ENCODE measurements at places on chromosomes 2 and 18.

DNA sequence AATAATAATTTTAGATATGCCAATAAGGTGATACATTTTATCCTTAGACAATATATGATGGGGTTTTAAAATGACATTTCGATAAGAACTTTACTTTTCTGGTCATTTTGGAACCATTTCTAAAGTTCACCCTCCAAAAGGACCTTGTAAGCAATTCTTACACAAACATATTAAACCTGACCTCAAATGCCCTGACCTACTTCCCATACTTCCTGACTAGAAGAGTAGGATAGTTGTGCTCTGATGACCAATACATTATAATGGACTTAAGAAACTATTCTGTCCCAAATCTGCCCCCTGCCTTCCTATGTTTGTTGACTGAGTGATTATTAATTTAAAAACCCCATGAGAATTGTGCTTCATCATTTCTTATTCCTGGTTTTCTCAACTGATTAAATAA lies 24.6 kb downstream of the GCA start:
- DNase-seq = no peak

DNA sequence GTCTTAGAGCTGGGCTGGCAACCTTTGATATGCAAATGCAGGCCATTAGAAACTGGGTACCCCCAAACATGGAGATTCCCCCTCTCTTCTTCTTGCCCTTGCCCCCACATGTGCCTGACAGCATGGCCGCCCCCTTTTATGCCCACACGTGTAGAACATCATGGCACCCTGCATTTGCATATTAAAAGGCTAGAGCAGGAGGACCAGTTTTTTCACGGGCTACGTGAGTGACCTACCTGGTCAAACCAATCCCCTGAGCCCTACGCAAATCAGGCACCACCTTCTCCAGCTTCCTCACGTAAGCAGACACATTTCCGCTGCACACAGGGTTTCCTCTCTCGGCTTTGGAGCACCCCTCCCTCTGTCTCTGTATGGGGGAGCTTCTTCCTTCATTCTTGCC lies 110.9 kb upstream of the COPS8 start:
- no peak for DNase-seq

- no peak for DNase-seq
These were observed 50.3 kb downstream of the TCF7L1 start for GRCh38 chr2:85183479-85183878.

DNA sequence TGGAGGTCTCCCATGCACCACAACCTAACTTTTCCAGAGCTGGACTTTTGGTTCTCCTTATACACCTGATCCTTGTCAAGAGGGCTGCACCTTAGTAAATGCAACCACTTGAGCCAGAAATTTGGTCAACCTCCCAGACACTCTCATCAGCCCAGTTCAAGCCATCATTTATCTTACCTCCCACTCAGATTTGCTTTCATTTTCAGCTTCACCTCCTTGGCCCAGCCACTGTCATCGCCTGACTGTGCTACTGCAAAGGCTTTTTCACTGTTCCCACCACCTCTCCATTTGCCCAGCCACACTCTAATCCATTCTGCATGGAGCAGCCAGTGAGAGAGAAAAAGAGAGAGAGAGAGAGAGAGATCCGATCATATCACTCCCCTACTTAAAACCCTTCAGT lies 112.4 kb upstream of the DDX18 start:
- DNase-seq = no peak

DNA sequence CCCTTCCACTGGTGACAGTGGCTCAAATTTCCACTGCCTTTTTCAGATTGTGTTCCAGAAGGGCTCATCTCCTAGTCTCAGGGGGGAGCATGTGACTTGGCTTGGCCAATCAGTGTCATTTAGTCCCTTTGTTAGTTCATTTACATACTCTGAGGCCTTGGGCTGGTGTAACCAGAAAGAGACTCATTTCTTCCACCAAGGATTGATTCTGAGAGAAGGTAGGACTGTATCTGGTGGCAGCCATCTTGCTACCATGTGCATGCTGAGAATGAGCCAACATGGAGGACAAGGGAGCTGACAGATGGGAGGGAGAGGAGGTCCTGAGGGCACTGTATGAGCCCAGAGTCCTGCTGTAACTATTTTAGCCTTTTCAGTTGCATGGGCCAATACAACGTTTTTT lies 191.7 kb downstream of the THSD7B start:
- no peak for DNase-seq

GRCh38 chr18:76562286-76563122 lies 67.5 kb upstream of the ZNF516 start:
- no peak for DNase-seq

GRCh38 chr2:237889811-237890210 lies 30.4 kb downstream of the RAMP1 start:
- DNase-seq = no peak

GRCh38 chr2:120926463-120927264 lies 191.0 kb downstream of the GLI2 start:
- no peak for DNase-seq

- no peak for DNase-seq
These were observed 33.4 kb downstream of the METTL8 start for GRCh38 chr2:171400395-171400794.

GRCh38 chr2:237298151-237299118 lies 115.5 kb downstream of the COL6A3 start:
- peak; percentile 49 for DNase-seq
